ENCODE measurements at places on chromosomes 6 and 20.

DNA sequence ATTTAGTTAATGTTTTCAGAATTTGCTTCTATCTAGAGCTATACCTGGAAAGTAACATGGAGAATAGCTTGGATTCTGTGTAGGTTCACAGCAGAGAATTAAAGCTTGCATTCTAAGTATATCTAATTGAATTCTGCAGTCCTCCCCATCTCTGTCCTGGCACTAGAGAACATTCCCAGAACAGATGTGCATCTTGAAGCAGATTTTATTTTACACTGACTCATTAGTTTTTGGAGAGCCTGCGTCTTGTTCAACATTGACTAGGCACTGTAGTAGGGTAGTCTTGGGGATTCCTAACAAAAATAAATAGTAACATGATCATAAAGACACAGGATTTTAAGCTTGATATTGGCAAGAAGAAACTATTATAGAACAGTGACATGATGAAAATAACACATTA is 36.2 kb upstream of the BAG2 start:
- DNase-seq = no peak

GRCh38 chr6:152948150-152948768 is 34.6 kb downstream of the FBXO5 start:
- DNase-seq = peak; percentile 32

- DNase-seq = no peak
Measured at GRCh38 chr20:58237318-58238132, 9.1 kb upstream of the ANKRD60 start.

DNA sequence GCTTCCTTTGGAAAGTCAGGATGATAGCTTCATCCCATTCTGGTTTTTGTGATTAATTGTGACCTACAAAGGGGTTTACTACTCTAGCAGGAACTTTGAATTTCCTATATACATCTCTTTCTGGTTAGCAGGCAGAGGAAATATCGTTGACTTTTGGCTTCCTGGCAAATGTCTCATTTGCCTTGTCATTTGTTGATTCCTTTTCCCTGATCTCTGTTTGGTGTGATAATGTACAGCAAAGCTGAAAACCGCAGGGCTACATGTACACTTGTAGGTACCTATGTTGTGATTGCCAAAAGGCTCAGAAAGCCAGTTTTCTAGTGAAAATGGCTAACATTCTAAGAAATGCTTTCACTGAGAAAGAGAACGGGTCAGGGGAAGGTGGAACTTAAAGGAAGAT is 44.3 kb downstream of the TOP1 start:
- no peak for DNase-seq

GRCh38 chr6:110284855-110285254 is 73.3 kb downstream of the METTL24 start:
- no peak for DNase-seq

DNA sequence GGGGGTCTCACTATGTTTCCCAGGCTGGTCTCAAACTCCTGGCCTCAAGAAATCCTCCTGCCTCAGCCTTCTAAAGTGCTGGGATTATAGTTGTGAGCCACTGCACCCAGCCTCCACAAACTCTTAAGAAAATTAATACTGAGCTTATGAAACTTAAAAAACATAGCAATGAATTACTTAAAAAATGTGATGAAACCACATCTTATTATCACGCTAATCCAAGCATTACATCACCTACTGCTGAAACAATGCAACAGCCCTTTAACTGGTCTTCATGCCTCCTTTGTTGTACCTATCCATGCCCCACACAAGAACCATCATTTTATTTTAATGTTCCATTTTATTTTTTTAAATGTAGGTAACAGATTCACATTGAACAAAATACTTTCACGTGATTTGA is 24.9 kb downstream of the SESN1 start:
- no peak for DNase-seq

DNA sequence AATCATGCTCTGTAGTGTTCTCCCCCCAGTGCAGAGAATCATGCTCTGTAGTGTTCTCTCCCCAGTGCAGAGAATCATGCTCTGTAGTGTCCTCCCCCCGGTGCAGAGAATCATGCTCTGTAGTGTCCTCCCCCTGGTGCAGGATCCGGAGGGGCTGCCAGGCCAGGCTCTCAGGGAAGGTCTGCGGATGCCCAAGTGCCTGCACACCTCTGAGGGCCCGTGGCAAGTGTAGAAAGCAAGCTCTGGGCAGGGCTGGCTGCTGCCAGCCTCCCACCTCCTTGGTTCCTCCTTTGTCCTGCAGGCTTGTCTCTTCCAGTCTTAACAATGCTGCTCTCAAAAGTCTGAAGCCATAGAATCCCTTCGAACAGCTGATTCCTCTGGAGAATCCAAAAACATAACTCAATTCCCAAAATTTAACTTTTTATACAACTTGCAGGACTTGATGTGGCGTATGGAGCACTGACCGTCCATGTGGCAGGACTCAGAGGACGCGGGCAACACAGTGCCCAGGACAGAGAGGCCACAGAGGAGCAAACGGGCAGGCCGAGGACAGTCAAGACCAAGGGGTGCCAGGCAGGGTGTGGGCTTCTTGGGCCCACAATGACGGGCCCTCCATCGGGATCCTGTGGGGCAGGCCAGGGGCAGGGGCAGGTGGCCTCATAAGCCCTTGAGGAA is 44.6 kb upstream of the BHLHE23 start:
- DNase-seq = no peak

DNA sequence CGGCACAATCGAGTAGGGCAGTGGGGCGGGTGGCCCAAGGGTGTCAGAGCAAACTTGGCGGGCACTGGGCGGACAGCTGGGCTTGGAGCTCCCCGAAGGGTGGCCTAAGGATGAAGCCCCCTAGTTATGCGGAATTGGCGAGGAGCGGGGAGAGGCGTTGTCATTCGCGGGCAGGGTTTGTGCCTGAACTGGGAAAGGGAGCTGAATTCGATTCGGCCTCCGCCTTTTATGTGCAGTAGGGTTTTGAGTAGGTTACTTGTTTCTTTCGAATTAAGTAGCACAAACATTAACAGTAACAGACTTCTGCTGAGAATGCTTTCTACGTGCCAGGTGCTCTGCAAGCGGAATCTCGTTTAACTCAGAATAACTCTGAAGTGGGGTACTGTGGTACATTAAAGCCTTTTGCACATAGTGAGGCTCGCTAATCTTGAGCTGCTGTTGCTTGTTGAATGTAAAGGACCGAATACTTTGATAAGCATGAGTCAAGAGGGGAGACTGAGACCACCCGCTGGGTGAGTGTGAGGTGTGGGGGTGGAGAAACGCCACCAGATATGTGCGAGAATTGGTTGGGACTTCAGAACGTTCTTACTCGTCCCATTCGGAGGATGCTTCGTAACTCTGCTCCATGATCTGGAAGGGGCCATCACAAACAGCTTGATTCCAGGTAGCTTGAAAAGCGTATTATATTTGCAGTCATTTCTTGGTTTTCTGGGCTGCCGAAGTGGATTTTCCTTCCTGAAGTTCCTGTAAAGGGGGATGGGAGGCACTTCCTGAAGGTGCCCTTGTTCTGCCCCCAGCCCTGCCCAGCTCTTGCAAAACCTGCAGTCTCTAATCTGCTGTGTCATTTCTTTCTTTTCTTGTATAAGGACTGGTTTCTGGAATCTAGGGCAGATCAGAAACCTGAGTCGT is 833 bp downstream of the RAB5IF start:
- no peak for DNase-seq

GRCh38 chr6:79461205-79461604 is 76.0 kb downstream of the LCA5 start:
- DNase-seq = no peak

DNA sequence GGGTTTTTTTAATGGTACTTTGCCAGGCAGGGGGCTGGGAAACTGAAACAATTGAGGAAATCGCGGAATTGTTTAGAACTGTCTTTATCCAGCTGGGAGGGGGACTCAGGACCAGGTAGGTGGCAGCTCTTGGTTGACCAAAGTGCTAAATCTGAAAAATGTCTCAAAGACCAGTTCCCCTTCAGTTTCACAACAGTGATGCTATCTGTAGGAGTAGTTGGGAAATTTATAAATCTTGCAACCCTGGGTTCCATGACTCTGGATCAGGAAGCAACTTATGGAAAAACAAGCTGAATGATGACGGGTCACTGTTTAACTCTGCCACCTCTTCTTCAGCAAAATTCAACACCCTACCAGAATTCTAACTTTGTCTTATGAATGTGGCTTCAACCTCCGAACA is 99.7 kb downstream of the FAM50B start:
- no peak for DNase-seq

GRCh38 chr6:156776840-156777576 is at the start of gene ARID1B:
Gene ARID1B, plus strand, starts transcription at chr6:156777378. Its CDS starts 303 bp downstream, at chr6:156777681.
- peak; percentile 77 for DNase-seq

GRCh38 chr6:14429396-14429795 is 311.8 kb downstream of the CD83 start:
- DNase-seq = no peak

- DNase-seq = no peak
Measured at GRCh38 chr6:168290095-168290494, 29.5 kb downstream of the DACT2 start.

- DNase-seq = no peak
Measured at GRCh38 chr6:148082696-148083095, 259.9 kb upstream of the SASH1 start.

- no peak for DNase-seq
Measured at GRCh38 chr20:49339123-49339522, 61.3 kb upstream of the ZNFX1 start.

- peak; percentile 82 for DNase-seq
Measured at GRCh38 chr20:37308086-37309050, 18.9 kb downstream of the MANBAL start.

DNA sequence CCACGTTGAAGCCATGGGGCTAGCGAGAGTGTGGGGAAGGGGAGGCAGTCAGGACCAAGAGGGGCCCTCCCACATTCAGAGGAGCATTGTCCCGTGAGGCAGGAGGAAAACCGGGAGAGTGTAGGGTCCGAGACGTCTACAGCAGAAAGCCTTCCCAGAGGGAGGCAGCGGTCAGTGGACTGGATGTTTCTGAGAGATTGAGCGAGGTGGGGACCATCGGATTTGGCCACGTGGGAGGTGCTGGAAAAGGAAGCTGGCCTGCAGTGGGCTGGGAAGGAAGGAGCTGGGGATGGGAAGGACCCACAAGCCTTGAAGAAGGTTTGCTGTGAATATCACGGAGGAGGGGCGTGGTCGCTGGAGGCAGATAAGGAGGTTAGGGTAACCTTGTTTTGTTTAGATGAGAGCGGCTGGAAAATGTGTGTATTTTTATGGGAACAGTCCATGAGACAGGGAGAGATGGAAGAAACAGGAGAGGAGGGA is 119.0 kb upstream of the RNF24 start:
- no peak for DNase-seq

DNA sequence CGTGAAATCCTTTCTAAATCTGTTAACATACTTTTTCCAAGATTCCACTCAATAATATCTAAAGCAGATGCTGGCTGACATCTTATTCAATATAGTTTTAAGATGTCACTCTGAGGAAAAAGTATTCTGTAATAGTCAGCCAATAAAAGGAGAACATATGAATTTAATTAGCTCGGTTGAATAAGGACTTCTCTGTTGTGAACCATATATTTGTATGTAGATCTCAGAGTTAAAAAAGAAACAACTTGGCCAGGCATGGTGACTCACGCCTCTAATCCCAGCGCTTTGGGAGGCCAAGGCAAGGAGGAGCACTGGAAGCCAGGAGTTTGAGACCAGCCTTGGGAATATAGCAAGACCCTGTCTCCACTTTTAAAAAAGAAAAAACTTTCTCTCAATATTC is 7.4 kb upstream of the CD24 start:
- no peak for DNase-seq

DNA sequence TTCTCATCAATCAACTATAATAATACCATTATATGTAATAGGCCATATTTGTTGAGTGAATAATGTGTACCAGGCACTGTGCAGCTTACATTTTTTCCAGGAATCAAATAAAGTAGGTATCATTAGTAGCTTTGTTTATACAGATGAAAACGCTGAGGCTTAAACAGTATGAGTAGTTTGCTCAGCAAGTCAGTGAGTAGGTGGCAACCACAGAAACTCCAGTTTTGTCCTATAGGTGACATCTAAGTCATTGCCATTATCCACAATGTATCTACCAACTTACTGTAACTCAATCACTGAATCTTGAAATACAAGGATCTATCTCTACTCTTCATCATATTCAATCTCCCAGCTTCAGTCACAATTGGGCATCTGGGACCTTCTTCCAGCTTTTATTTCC is 29.8 kb upstream of the TPBG start:
- DNase-seq = no peak

DNA sequence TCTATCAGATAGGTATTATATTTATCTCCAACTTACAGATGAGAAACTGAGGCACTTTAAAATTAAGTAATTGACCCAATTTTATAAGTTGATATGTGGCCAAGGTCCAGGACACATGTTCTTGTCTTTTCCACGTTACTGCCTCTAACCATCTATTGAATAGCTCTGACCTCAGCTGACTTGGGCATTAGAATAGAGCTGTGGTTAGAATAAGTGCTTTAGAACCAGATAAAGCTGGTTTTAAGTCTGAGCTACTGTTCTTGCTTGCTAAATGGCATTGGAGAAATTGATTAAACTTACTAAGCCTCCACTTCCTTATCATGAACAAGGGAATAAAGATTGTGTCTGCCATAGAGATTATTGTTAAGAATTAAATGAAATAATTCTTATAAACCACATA is 147.8 kb upstream of the DTNBP1 start:
- DNase-seq = no peak

- no peak for DNase-seq
Measured at GRCh38 chr6:163355426-163355991, 59.0 kb upstream of the QKI start.

- no peak for DNase-seq
Measured at GRCh38 chr6:148548749-148549140, 198.1 kb upstream of the UST start.

DNA sequence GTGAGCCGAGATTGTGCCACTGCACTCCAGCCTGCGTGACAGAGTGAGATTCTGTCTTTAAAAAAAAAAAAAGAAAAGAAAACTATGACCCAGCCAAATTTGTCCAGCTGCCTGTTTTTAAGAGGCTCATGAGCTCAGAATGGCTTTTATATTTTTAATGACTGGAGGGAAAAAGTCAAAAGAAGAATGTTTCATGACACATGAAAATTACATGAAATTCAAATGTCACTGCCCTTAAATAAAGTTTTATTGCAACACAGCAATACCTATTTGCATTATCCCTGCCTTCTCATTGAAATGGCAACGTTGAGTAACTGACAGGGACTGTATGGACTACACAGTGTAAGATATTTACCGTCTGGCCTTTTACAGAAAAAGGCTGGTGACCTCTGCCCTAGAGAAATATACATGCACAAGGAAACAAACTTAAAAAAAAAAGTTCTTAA is 11.4 kb downstream of the SENP6 start:
- no peak for DNase-seq

DNA sequence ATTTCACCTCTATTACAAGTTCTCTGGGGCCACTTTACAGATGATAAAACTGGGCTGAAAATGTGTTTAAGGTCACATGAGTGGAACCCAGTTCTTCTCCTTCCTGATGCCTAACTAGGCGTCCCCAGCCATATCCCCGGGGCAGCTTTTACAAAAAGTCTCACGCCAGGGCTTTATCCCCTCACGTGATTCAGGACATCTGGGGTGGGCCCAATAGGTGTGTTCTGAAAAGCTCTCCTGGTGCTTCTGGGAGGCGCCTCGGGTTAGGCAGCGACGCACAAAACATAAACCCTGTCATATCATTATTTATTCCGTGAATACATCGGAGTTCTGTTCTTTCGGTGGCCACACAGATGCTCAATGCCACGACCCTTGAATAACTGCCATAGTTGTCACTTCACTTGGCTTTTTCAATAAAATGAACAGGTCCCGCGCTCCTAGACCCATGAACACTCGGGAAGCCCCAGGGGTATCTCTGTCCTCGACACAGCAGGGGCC is 32.1 kb downstream of the SF3B5 start:
- no peak for DNase-seq

GRCh38 chr6:1910621-1911407 is 301.1 kb downstream of the FOXC1 start:
- no peak for DNase-seq

Data from GM10248 (cell line).